ENCODE measurements at places on chromosomes 1 and 21.
A peak's percentile ranks its signal among the peaks of the same experiment; 100 is the strongest.

DNA sequence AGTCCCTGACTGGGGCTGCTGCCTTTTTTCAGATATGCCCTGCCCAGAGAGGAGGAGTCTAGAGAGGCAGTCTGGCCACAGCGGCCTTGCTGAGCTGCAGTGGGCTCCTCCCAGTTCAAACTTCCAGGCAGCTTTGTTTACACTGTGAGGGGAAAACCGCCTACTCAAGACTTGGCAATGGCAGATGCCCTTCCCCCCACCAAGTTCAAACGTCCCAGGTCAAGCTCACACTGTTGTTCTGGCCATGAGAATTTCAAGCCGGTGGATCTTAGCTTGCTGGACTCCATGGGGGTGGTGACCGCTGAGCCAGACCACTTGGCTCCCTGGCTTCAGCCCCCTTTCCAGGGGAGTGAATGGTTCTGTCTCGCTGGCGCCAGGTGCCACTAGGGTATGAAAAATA lies 18.3 kb upstream of the C1orf53 start:
- no peak for DNase-seq

- DNase-seq: no peak
These were observed 5.9 kb downstream of the OTUD3 start for GRCh38 chr1:19888112-19888511.

DNA sequence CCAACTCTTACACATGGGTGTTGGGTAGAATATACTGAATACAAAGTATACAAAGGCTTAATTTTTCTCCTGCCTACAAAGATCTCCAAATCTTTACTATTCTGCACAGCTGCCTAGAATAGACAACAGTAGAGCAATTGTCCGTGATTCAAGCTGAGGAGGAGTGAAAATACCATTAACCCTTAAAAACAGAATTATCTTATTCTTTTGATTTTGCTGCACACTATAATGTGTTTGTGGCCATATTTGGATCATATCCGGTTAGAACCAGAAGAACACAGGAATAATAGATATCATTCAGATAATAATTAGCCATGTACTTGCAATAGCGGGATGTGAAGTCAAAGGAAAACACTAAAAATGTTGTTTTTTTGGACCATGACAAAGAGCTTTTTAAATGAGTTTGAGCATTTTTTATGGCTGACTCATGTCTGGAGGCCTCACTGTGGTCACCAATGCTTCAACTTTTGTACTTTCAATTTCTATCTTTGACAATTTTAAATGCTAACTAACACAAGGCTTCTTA lies 197.6 kb upstream of the FOXD3 start:
- DNase-seq: no peak

DNA sequence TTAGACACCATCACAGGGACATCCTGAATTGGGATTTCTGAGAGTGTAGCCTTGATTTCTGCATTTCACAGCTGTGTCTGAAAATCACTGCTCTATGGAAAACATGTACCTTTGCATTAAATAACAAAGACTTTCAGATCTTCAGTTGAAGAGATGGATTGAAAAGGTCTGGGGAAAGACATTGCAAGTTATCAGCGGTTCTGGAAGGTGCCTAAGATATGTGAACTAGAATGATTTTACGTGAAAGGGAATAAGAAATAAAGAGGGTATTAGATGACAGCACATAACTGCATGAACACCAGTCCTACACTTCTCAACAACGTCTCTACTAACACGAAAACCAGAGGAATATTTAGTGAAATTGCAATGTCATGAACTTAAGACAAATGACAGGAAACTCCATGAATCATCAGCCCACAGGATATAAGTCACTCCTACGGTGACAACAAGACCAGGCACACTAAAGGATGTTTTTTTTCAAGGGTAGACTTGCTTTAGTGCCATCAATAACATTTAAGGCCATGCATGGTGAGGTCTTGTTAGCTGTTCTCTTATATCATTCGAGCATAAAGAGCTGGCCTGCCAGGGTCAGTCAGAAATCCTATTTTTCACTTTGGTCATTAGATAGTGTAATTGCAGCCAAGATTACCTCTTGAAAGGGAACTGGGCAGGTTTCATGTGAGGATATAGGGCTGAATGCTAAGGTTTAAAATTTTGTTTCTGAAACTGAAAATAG lies 283.1 kb downstream of the GRIK1 start:
- DNase-seq: no peak

GRCh38 chr1:112501810-112502641 lies 6.7 kb upstream of the WNT2B start:
- DNase-seq: peak; percentile 29

- no peak for DNase-seq
These were observed 106.5 kb downstream of the SLC16A1 start for GRCh38 chr1:112849425-112850033.

DNA sequence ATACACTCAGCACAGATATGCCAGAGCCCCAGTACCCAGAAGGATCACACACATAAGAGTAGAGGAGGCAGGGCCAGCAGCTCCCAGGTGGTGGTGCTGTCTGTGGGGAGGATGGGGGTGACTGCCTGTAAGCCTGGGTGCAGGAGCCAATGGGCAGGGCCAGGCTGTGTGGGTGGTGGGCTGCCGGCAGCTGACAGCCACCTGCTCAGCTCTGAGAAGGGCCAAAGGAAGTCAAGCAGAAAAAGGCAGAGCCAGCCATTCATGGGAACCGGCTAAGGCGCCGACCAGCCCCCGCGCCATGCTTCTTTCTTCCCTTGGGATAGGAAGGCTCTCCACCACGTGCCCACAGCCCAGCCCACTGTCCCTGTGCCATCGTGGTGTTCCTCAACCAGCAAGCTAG lies 14.1 kb downstream of the PIK3C2B start:
- no peak for DNase-seq

- DNase-seq: no peak
These were observed 52.8 kb downstream of the EDN2 start for GRCh38 chr1:41431490-41432350.

DNA sequence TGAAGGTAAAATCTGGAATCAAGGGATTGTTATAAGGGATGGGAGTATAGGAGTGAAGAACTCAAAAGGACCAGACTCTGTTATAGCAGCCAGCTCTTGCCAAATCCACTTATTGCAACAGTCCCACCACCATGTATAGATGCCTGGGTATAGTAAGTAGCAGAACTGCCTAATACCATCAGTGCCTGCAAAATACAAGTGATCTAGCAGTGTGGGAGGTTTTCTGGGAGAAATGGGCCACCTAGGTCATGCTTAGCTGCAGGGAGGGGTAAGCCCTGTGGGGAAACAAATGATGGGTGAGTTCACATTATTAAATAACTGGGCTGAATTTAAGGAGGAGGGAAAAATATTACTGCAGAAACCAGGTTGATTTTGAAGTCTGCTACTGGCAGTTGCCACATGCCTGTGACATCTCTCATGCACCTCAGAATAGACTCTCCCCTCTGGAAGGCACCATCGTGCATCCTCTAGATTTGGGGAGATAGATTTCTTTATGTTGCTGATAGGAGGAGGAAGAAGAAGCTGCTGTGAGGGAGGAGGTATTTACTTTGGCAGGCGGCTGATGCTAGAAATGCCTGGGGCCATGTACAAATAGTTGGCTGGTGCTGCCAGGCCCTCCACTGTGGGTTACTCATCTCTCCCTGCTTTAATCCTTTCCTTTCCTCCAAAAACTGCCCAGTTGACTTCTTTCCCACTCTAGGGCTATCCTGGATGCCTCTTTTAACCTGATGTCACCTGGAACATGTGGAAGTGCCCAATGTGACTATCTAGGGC lies 27.5 kb downstream of the HLX start:
- no peak for DNase-seq

DNA sequence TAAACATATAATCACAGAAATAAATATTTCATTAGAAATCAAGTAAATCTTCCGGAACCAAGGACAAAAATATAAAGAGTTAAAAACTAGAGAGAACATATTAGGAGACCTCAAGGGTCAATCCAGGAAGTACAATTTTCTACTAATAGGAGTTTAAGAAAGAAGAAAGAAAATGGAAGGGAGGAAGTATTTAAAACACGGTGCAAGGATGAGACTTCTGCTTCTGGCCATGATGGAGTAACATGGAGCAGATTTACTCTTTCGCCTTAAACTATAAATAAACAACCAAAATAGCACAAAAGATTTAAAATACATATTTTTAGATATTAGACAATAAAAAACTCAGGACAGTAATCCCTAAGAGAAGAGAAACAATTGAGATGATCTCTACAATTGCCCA lies 12.6 kb upstream of the IFNAR1 start:
- no peak for DNase-seq

DNA sequence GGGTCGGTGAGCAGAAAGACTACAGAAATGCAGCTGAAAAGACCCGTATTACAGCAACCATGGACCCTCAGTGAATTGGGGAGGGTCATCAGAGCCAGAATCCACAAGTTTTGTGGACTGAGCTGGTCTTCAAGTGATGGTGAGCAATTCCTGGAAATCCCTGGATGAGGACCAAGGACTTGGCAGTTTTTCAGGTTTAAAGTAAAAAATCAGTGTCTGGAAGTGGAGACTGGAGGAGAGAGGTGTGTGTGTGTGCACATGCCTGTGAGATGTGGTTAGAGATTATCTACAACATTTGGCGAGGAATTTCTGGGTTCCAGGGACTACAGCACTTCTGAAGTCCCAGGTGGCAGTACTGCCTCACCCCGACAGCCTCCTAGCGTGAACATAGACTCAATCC lies 56.4 kb downstream of the KIRREL1 start:
- no peak for DNase-seq

DNA sequence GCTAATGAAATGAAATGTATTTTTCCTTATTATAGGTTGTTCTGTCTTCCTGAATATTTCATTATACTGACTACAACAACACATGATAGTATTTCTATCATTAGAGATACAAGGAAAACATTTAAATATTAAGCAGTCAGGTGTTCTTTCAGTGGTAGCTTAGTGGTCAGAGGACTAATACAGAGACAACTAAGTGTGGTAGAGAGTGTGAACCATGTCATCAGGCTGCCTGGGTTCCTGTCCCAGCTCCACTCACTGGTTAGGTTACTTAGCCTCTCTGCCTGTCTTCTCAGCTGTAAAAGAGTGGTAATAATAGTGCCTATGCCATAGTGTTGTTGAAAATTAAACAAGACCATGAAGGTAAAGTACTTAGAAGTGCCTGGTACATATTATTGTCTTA lies 3.9 kb downstream of the UAP1 start:
- no peak for DNase-seq

DNA sequence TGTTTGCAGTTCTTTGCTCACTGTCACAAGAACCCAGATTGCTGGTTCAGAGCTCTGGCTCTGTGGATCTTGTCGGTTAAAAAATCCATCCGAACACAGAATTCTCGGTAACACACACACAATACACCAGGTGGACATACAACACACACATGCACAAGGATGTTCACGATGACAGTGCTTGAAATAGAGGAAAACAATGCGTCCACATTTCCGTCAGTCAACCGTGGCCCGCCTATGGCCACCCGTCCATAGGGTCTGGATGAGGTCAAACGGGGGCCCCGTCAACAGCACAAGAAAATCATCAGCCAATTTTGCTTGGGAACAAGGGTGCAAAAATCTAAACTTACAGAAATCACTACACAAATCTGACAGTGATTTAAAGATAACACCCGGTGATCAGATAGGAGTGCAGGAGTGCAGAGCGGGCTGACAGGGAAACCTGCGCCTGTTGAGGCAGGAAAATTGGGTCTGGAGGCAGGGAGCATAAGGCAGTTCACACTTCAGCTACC lies 50.4 kb upstream of the SLC19A1 start:
- DNase-seq: no peak

DNA sequence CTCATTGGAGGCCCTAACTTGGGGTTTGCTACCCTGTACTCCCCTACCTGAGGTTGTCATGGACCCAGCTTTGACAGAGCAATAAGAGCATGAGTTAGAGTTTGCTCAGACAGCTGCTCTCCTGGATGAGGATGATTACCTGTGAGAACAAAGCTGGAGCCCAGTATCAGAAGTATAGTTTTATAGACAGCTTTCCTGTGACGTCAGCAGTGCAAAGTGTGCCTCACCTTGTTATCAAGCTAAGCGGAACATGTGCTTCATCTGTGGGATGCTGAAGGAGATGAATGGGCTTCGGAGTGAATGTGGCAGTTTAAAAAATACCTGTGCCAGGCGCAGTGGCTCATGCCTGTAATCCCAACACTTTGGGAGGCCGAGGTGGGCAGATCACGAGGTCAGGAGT lies 5.4 kb upstream of the WDR47 start:
- no peak for DNase-seq

- DNase-seq: no peak
These were observed 13.0 kb downstream of the IL20 start for GRCh38 chr1:206878456-206878855.

DNA sequence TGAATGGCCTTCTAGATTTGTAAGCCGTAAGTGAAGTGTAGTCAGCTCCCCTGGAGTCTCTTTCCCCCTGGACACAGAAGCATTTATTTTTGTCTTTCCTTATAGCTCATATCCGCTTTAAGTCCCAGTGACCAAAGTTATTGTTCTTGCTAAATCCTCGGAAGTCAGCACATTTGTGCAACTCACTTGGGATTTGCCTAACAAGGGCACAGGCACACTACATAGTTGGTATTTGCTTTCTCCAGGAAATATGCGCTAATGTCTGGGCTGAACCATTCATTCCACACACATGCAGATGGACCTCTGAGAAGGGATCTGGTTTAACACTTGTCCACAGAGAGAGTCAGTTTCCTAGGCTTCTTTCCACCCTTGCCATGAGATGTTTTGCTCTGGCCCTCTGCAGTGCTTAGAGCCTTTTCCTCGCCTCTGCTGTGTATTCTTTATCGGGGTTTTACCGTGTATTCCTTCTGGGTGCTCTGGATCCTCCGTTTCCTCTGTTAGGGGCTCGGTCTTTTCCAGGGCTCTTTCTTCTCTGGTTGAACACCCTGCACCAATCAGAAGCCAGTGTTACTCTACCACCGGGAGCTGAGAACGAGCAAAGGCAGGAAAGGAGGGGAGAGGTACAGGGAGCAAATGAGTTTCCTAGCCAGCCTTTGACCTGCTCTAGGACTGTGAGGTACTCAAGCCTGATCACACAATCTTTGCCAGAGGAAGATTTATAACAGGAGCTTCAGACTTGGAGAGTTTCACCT lies 72.4 kb downstream of the ABCA4 start:
- no peak for DNase-seq

DNA sequence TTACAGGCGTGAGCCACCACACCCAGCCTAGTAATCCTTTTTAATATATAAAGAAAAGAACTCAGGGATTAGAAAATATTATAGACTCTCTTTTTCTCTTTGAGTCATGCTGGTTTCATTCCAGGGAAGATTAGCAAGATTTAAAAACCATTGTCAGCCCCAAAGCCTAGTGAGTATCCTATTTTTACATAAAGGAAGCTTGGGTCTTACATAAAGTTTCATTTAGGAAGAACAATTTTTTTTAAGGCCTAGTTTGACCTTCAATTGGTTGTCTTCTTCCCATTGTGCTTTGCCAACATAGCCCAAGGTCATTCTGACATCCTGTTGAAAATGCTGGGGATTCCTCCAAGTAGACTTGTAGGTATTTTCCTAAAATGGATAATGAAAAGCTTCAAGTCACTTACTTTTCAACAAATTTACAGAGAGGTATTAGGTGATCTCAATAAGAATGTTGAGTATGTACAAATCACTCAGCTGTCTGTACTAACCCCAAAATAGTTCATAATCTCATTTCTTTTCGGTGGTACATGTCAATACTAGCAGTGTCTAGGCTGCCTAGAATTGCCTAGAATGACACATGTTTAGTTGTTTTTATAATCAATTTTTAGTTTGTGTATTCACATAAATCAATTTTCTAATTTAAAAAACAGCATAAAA lies 4.3 kb upstream of the KIF14 start:
- DNase-seq: no peak

GRCh38 chr1:182340233-182341058 lies 51.1 kb downstream of the GLUL start:
- no peak for DNase-seq

GRCh38 chr21:44525391-44526095 lies 14.5 kb downstream of the KRTAP10-1 start:
- no peak for DNase-seq
